Inflammatory macrophage treated with lipopolysaccharide for 4 hours (primary cell): ENCODE measurements at places on chromosomes 1 and 21.

GRCh38 chr1:78840453-78841271, 165.9 kb downstream of the ADGRL4 start:
- no peak for DNase-seq

DNA sequence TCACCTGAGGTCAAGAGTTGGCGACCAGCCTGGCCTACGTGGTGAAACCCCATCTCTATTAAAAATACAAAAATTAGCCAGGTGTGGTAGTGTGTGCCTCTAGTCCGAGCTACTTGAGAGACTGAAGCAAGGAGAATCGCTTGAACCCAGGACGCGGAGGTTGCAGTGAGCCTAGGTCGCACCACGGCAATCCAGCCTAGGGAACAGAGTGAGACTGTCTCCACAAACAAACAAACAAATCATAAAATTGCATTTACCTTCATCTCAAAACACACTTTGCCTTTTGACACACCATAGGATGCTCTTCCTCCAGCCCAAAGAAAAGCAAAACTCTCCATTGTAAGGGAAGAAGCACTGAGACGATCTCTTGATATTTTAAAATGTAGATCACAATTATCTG, 4.3 kb downstream of the HNRNPU start:
- DNase-seq, result no peak

DNA sequence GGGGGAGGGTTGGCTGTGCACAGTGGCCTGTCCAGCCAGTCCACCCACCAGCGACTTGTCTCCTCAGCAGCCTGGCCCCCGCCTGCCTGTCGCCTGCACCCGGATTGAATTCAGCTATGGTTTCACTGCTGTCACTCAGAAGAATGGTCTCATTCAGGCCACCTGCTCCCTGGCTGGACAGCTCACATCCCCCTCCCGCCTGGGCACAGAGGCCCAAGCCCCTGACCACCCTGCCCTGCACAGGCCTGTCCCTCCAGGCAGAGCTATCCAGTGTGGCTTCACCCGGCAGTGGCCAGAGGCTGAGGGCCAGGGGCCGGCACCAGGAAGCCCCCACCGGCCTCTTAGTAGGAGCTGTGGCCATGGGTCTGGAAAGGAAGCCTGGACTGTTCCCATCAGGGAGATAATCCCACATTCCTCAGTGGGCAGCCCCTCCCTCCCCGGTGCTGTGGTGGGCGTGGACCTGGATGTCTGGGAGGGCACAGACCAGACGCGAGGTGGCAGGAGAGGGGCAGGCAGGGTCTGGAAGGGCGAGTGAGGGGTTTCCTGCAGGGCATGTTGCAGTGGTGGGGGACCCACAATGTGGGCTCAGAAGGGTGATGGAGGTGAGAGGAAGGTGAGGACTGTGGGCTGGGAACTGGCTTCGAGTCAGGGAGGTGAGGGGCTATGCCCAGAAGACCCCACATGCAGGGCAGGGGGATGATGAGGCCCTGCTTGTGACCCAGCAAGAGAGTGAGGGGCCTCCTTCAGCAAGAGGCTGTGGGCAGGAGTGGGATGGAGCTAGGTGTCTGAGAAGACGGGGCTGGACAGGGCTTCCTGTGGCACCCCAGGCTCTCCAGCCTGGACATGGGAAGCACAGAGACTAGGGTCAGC, 30.4 kb downstream of the WNT9A start:
- no peak for DNase-seq

- DNase-seq, result peak; percentile 14
Observed at GRCh38 chr1:156676820-156677615, at the start of gene NES. NES (minus strand) TSS chr1:156677407; CDS start chr1:156677264, 143 bp downstream.

DNA sequence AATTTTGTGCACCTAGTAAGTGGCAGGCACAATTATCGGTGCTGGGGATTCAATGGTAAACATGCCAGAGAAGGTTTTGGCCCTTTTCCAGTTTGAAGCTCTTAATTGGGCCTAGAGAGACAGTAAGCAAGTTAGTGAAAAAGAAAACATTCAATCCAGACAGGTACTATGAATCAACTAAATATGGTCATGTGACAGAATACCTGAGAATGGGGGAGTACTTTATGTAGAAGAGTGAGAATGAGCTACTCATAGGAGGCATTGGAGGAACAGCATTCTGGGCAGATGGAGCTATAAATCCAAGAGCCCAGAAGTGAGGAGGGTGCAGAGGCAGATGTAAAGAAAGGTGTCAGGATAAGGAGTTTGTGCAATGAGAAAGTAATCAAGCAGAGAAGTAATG, 1017.9 kb downstream of the ADGRL2 start:
- DNase-seq, result no peak

- DNase-seq, result no peak
Observed at GRCh38 chr1:3461238-3461933, 6.9 kb downstream of the ARHGEF16 start.

GRCh38 chr1:182410138-182410537, 9.7 kb upstream of the TEDDM1 start:
- DNase-seq, result no peak

DNA sequence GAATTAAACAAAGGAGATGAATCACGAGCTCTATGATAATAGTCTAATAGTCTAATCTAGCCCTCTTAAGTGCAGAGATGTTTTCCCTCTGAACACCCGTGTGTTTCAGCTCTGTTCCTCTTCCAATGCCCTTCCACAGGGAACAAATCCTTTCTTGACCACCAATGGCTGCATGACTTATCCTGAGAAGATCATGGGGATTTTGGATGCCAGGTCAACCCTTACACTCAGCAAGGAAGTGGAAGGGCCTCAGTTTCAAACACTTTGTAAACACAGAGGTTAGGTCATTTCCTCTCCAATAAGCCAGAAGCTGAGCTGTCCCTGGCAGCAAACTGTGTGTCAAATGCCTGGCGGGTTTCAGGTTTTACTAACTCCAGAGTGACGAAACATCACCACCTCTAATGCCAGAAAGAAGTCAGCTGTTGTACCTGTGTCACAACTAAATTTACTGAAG, 200.0 kb downstream of the GABPA start:
- DNase-seq, result no peak

DNA sequence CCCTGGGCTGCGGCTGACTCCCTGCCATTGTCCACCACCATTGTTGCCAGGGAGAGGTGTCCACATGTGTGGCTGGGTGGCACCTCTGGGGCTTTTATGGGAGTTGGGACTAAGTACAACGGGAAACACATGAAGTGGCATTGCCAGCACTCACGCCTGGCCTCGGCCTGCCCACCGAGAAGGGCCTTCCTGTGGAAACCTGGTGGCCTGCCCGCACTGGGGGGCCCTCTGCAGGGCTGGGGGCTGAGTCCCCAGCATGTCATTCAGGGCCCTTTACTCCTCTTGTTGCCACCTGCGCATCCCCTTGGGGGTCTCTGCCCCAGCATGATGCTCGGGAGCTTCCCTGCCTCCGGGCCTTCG, 35.5 kb upstream of the RUNX3 start:
- DNase-seq, result no peak

DNA sequence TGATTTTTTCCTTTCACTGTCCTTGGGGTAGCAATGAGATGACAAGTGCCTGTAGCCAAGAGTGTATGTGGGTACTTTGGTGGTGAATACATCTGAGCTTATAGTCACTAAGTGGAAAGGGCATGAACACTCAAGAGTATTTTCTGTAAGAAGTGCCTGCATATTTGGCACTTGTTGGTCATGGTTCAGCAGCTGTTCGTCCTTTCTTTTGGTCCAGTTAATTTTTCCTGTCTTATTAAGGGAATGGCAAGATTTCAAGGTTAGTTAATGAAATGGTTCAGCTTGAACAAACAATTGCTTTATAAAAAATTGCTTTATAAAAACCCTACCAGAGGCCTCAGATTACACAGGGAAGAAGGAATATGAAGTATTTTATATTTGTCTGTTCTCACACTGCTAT, 48.6 kb upstream of the GPR52 start:
- DNase-seq, result no peak

- DNase-seq, result peak; percentile 78
Observed at GRCh38 chr1:39575191-39576015, 1.2 kb downstream of the PABPC4 start.

GRCh38 chr1:79441238-79441637, 434.7 kb upstream of the ADGRL4 start:
- DNase-seq, result no peak

- DNase-seq, result peak; percentile 42
Observed at GRCh38 chr1:9135073-9135836, 6.4 kb upstream of the GPR157 start.

DNA sequence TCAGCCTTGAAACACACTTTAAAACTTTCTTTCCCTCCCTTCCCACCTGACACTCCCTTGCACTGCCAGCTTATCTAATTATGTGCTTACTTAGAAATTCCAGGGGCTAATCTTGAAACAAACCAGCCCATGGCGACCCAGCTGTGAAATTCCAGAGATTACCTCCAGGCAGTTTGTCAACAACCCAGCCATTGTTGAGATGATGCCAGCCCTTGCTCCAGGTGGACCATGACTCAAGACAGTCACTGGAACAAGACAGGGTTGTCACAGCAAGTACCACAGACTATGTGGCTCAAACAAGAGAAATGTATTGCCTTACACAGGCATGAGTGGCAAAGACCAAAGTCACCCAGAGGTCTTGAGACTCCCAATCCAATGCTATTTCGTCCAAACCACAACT, 7.9 kb downstream of the FYB2 start:
- DNase-seq, result no peak
